ENCODE measurements at places on chromosomes 1 and 21. TPM values are rescaled to one million over a fixed set of nuclear protein-coding genes. Genes with fewer than 3 reads are reported as not detected.

DNA sequence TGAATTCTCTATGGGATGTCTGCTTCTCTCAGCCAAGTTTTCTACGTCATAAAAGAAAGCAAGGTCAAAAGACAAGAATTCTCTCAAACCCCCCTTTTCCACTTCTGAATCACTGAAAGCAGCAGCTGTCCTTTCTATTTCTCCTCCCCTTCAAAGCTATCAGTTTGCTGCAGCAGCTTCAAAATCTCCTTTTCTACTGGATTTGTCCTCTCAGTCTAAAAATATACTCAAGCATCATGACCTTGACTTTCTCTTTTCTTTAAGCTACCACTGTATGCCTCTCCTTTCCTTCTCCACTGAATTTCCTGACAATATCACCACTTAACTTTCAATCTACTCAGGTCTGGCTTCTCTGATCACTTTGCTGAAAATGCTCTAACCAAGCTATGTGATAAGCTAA, 1.9 kb downstream of the WDR64 start:
- no peak for DNase-seq

DNA sequence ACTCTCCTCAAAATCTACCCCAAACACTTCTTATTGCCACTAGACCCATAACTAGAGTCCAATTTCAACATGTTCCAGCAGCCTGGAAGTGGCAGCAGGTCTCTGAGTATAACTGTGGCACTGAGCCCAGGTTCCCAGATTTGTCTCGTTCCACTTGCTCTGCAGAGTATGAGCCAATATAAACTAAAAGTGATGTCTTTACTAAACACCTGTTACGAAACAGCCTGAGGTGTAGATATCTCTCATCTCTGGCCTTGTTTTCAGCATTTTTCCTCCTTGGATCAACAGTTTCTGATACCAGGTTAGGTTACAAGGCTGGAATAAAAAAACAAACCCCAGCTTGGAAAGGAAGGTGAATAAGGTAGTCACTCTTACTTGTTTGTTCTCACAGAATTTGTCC, 25.2 kb upstream of the PRDX6 start:
- no peak for DNase-seq

- no peak for DNase-seq
These were observed 508.0 kb downstream of the OMA1 start for GRCh38 chr1:58038574-58038973.

DNA sequence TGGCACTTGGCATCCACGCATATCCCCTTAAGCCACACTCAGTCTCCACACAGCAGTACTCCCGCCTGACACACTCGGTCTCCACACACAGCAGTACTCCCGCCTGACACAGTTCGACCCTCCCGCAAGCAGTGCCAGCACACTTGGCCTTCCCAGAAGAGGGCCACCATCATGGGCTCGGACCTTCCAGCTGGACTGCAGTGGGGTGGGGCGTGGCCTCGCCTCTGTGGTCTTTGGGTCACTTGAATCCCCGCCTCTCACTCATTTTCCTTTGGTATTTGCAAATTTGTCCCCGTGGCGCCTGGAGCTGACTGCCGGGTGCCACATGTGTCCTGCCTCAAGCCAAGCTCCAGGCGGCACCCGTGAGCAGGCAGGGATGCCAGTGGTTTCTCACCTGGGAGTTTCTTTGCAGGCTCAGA, 63.7 kb downstream of the FAAP20 start:
- peak; percentile 69 for DNase-seq

DNA sequence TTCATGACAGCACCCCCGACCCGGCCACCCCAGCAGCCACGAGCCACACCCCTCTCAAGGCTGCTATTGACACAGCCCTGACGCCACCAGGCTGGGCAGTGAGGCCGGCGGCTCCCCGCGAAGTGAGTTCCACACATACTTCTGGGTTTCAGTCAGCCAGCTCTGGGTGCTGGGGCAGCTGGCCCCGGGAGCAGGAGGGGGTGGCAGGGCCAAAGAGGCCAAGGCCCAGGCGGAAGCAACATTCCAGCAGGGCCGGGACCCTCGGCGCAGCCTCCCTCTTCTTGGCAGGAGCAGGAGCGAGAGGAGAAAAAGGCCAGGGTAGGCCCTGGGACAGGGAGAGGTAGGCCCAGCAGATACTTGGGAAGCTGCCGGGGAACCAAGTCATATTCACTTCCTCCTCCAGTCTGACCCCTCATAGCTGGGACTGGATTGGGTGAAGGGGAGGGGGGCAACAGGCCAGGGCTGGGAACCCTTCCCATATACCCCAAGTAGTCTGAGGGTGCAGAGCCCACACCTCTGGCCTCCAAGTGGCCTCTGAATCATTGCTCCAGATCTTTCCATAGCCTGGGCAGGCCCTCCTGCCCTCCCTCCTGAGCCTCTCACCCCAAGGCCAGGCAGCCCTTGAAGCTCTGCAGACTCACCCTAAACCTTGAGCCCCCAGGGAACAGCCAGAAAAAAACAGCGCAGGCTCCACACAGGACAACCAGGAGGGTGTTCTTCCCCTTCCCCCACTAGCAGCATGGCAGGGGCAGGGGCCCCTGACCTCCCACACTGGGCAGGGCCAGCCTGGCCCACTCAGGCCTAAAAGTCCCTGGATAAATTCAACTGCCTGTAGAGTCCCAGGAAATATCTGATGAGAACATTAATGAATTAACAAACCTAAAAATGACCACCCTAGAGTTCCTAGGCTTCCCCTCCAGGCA, 5.7 kb downstream of the HSPG2 start:
- DNase-seq: peak; percentile 85

DNA sequence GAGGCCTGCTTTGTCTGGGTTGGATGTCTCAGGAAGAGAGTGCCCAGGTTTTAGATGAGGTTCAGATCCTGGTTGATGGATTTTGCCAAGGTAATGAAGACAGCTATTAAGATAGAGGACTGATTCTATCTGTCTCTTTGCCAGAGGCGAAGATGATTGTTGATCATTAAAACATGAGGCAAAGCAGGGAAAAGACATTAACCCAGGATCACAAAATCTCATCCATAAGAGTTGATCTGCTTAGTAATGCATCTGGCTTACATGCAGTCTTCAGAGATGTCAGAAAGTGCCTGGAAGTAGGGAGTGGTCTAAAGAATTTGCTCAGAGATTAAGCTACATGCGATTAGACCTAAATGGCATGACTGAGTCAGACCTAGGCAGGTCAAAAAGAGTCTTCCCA, 229.6 kb upstream of the PLD5 start:
- no peak for DNase-seq

Gene SYT14
- not detected for total RNA-seq

GRCh38 chr21:43790010-43790524, 690 bp downstream of the RRP1 start:
- peak; percentile 26 for DNase-seq

DNA sequence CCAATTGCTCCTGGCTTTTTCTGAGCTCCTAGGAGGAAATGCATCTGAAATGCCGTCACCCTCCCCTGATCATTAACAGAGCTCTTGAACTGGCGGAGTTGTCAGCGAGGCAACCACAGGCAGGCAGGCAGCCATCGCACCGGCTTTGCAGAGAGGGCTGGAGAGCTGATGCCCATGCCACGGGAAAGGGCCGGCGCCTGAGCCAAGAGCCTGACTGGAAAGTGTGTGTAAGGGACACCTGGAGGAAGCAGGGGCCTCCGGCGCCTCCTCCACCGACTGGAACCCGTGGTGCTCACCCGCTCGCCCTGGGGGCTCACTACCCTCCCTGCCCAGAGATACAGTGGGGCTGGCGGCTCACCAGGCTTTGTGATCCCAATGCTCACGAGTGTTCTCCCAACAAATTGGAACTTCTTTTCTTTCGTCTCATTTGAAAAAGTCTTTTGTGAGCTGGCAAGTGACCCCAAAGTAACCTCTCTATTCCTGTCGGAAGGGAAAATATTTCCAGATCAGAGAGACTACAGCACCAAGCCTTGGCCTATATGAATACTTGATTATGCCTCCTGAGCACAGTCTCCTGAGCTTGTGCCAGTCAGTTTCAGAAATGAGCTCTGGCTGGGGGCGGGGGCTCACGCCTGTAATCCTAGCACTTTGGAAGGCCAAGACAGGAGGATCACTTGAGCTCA, 97.7 kb upstream of the SLC25A33 start:
- peak; percentile 76 for DNase-seq

DNA sequence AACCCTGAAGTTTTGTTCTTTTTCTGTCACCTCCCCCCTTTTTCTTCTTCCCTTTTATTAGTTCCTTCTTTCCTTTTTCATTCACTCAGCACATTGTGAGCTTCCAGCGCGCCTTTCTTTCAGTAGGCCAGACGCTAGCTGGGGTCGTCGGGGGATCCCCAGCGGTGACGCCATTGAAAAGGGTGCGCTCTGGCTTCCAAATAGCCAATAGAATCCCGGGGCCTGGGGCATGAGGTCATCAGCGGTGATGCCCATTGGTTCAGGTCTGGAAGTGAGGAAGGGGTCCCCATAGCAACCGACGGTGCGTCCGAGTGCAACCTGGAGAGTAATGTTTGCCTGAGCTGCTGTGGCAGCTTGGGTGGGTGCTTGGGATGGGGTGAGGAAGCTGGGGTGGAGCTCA, 6.9 kb upstream of the EFNA3 start:
- DNase-seq: peak; percentile 39

Gene GBP2
- 13.1 TPM for total RNA-seq

DNA sequence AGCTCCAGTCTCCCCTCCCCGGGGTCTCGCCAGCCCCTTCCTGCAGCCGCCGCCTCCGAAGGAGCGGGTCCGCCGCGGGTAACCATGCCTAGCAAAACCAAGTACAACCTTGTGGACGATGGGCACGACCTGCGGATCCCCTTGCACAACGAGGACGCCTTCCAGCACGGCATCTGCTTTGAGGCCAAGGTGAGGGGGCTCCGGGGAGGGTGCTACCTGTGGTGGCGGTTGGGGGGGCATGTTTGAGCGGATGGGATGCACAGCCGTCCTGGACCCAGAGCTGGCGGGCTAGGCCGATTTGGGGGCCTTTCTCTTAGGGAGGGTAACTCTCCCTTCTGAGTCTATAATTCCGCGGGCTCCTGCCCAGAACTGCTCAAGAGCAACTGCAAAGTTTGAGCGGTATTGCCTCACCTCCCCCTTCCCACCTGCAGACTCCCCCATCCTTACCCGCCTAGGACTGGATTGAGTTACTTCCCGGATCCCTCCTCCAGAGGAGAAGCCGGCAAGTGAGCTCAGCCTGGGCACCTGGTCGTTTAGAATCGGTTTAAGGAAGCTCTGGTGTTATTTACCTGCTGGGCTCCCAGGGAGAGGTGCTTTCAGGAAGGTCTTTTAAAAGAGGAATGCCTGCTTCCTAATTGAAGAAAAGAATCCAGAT, 730 bp downstream of the NOS1AP start:
- no peak for DNase-seq

GRCh38 chr1:19650416-19651140, 6.5 kb downstream of the NBL1 start:
- no peak for DNase-seq

- no peak for DNase-seq
These were observed 13.2 kb downstream of the AGRN start for GRCh38 chr1:1033009-1033587.

GRCh38 chr21:35077975-35078374, 28.9 kb upstream of the RUNX1 start:
- DNase-seq: no peak

DNA sequence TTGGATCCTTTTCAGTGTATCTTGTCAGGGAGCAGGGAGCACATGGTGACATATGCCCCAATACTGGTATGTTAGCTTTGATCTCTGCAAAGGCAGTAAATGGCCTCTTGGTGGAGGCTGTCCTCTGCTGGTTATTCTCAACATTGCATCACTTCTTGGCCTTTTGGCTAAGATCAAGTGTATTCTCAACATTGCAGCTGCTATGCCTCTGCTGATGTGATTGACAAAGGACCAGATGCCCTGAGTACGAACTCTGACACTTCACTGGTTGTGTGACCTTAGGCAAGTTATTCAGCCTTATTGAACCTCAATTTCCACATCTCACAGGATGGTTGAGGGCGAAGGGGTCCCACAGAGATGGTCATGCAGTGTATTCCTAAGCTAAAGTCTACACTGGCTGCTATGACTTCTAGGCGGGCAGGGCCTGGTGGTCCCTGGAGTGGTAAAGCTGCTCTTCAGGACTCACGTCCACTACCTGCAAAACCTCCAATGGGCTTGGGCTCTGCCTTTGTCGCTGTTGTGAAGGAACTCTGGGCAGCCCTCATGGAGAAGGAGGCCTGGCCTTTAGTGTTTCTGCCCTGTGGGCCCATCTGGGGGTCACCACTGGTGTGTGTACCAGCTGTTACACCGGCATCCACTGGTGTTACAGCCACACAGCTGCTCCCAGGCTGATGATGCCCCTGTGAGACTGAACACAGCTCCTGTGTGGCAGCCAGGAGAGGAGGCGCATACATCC, 64.8 kb downstream of the DNTTIP2 start:
- no peak for DNase-seq

Gene C4BPA
- total RNA-seq: not detected

GRCh38 chr1:13714851-13715250, 14.9 kb downstream of the PRDM2 start:
- DNase-seq: no peak

GRCh38 chr1:201562659-201563405, 23.9 kb downstream of the NAV1 start:
- no peak for DNase-seq

Gene DENND2C
- 2.6 TPM for total RNA-seq

Gene LCE2C
- total RNA-seq: not detected

Gene MED8
- 18.0 TPM for total RNA-seq

DNA sequence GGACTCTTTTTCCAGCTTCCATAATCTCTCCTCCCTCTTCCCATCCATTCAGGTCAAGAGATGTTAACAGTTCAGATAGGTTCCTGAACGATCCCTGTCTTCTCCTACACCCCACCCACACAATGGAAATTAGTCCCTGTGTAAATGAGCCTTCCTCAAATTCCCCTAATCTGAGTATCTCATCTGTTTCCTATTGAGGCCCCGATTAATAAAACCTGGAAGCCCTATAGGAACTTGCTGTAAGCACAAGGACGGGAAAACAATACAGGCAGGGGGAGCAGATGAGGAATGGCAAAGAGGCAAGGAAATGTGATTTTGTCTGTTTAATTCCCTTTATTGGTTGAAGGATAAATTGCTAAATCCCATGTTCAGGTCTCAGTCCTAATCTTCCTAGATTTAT, 7.1 kb upstream of the GPX7 start:
- DNase-seq: no peak

- no peak for DNase-seq
These were observed 87.6 kb downstream of the GLIS1 start for GRCh38 chr1:53651356-53651755.

Gene MR1
- 5.3 TPM for total RNA-seq

DNA sequence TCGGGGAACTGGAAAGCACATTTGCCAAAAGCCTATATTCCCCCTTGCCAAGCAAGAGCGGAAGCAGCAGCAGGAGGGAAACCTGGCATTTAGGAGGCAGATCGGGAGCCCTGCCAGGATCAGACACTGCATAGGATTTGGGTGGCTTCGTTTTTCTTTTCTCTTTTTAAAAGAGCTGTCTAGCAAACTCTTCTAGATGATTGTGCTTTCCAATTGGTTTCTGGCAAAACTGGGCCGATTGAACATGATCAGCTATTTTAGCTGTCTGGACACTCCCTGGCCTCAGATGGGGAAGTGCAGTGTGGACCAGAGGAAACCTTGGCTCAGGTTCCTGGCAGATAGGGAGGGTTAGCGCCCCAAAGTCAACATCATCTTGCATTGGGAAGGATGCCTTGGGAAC, 414.0 kb upstream of the KAZN start:
- DNase-seq: no peak

Gene C8B
- total RNA-seq: not detected
